ENCODE measurements at places on chromosomes 5 and 9. TPM values are rescaled to one million over a fixed set of nuclear protein-coding genes. Genes with fewer than 3 reads are reported as not detected.

CDKN2B-AS1 gene
- 6.7 TPM for total RNA-seq

TRIM14 gene
- total RNA-seq, result 6.7 TPM

PCDHGA10 gene
- 17.9 TPM for total RNA-seq

SCGB3A2 gene
- not detected for total RNA-seq

CCL28 gene
- 15.7 TPM for total RNA-seq

IFNA2 gene
- not detected for total RNA-seq

MCC gene
- 43.6 TPM for total RNA-seq

PRUNE2 gene
- total RNA-seq, result 619 TPM

SMIM33 gene
- total RNA-seq, result not detected

PCDH1 gene
- 1.1 TPM for total RNA-seq

TMEM215 gene
- total RNA-seq, result not detected

FBP2 gene
- not detected for total RNA-seq

TAF11L8 gene
- total RNA-seq, result not detected

CDKN2A gene
- 1.8 TPM for total RNA-seq

GAPT gene
- total RNA-seq, result not detected

UNC5A gene
- total RNA-seq, result not detected

CLIC3 gene
- 16.0 TPM for total RNA-seq

OGN gene
- 267 TPM for total RNA-seq

FBP1 gene
- total RNA-seq, result 1.2 TPM

SPRY4 gene
- total RNA-seq, result 27.2 TPM

ARID3C gene
- 0.26 TPM for total RNA-seq
